ENCODE measurements at places on chromosomes 7 and 10. TPM values are rescaled to one million over a fixed set of nuclear protein-coding genes. Genes with fewer than 3 reads are reported as not detected.

DNA sequence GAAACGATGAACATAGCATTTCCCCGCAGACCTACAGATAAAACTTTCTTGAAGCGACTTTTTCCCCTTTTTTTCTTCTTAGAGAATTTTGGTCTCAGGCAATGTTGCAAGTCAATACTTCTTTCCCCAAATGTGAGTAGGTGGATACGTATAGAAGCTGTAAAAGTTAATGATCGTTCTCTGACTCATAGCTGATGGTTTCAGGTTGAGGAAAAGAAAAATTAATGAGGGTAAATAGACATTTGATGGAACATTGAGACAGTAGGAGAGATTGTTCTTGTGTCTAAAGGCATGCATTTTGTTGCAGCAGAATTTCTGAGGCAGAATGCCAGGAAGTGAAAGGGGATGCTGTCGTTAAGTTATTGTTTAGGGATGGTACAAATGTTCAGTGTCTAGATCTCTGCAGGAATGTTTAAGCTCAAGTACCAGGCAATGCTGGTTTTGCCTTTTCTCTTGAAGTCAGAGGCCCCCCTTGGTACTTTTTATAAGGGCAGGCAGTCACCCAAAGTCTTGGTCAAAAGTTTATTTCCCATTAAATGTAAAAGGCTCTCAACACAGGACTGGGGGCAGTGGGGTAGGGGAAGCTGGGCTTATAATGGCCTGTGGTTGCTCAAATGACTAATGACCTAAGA, 9.3 kb downstream of the TCF7L2 start:
- no peak overlapping the region for H3K4me3 ChIP-seq
- H3K27me3 ChIP-seq: no peaks in the 10 kb centered on the region
- peak overlapping the region; percentile 21 for H3K27ac ChIP-seq
- H3K36me3 ChIP-seq: no peaks in the 10 kb centered on the region
- peak; percentile 39 for DNase-seq

DNA sequence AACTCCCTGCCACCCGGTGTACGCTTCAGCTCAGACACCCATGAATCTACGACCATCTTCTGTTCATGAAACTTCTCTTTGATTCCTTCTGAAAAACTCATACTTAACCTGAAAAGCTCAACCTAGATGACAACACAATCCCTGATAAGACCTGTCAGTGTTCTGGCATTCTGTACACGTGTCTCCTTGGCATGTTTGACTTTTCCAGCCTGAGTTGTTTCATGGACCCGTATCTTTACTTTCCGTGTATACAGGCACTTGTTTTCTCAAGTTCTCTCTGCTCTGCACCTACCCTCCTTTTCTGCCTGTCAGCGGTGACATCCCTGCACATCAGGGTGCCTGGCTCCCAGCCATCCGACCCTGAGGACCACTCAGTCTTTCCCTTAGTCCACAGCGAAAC, 103.3 kb downstream of the LARP4B start:
- DNase-seq: no peak
- H3K27me3 ChIP-seq: no peaks in the 10 kb centered on the region
- peaks cover 48% of the 10 kb centered on the region for H3K36me3 ChIP-seq
- H3K4me1 ChIP-seq: no peaks in the 10 kb centered on the region
- no peak overlapping the region for H3K27ac ChIP-seq

DNA sequence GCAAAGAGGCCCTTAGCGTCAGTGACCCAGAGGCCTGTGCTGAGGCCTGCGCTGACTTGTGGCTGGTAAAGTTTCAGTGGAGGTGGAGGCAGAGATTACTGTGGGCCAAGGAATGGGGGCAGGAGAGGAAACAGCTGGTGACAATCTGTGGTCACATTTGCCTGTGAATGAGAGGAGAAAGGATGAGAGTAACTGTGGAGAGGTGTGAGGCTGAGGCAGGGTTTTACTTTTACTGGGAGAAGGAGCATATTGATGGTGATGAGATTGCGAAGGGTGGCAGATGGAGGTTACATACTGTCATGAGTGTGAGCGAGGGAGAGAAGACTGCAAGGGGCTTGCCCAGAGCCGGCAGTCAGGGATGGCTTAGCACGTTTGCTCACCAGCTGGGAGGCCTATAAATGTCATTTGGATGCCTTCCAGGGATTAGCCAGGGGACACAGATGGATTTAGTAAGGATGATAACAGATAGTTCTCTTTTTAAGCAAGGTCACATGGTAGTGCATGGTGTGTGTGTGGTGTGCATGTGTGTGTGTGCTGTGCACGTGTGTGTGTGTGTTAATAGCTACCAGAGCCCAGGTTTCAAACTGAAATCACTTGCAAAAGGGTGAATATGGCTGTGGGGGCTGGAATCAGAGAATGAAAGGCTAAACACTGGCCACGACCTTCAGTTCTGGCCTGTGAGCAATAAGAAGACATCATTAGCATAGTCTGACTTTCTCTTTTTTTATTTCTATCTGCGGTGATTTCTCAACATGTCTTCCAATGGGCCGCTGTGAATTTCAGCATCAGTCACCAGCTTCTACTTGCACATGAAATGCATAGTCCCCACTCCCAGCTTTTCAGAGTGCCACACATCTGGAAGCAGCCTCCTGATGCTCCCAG, 291.5 kb upstream of the ZNF32 start:
- H3K4me1 ChIP-seq: peaks cover 12% of the 10 kb centered on the region
- H3K4me3 ChIP-seq: no peak overlapping the region
- H3K27ac ChIP-seq: no peak overlapping the region
- no peaks in the 10 kb centered on the region for H3K27me3 ChIP-seq
- DNase-seq: peak; percentile 46

The AP4M1 gene
- total RNA-seq: 18.6 TPM

The ZNF12 gene
- 20.8 TPM for total RNA-seq
